ENCODE measurements at places on chromosomes 3 and 15. TPM values are rescaled to one million over a fixed set of nuclear protein-coding genes. Genes with fewer than 3 reads are reported as not detected.

Gene CPNE9
- 0.30 TPM for total RNA-seq

Gene UROC1
- not detected for total RNA-seq

Gene SEMA3F
- 18.7 TPM for total RNA-seq

Gene SLC7A14
- total RNA-seq = not detected

Gene ROPN1
- not detected for total RNA-seq

Gene ZNF501
- total RNA-seq = not detected

Gene SLC12A1
- not detected for total RNA-seq

Gene CSPG4
- 0.12 TPM for total RNA-seq

Gene STXBP5L
- total RNA-seq = not detected

Measured in A549 treated with Hydrocortisone at 1 μM for 4 hours (cell line).